ENCODE measurements at places on chromosomes 2 and 18.

DNA sequence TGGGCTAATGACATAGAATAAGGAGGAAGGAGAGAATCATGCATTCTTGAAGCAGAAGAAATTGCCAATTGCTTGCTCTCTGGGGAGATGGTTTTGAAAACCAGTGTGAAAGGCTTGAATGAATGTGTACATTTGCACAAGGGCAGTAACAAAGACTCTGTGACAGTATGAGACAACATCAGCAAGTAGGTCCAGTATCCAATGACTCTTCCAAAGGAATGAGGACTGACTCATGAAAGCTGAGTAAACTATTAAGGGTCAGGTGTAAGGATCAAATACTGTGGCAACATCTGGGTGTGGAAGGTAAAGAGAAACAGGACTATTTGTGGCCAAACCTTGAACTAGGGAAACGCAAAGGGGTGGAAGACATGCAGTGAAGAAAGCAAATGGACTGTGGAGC is 886.0 kb upstream of the CHAC2 start:
- no peak for DNase-seq

- no peak for DNase-seq
Observed at GRCh38 chr2:237900891-237901831, 41.7 kb downstream of the RAMP1 start.

- DNase-seq: no peak
Observed at GRCh38 chr2:47662552-47662951, 120.4 kb upstream of the MSH6 start.

DNA sequence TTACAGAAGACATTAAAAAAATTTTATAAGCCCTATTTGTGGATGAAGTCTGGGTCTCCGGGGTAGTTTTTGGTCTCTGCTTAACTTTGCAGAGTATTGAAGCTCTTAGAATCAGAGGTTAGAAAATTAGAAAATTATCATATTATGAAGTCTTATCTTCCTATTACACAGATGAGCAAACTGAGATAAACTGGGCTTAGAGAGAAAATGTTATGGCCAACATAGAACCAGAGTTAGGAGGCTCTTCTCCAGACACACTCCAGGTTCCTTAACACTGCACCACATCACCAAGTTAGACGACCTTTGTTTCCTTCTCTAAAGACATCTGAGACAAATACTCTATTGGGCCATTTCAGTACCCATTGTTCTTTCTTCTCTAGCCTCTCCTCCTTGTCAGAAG is 36.7 kb upstream of the NEB start:
- DNase-seq: no peak

DNA sequence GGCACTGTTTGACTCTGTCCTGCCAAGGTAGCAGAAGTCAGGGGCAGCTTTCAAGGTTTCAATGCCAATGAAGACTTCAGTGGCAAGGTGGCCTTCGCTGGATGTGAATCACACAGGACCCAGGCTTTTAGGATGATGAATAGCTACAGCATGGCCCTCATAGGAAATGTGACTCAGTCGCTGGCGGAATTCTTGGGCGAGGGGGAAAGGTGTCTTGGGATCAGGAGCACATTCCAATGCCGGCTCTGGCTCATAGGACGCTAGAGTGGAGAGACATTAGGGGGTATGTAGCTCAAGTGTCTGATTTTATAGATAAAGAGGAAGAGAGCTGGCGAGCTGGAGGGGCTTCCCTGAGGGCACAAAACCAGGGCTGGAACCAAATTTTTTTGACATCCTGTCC is 68.6 kb downstream of the SMIM21 start:
- no peak for DNase-seq

DNA sequence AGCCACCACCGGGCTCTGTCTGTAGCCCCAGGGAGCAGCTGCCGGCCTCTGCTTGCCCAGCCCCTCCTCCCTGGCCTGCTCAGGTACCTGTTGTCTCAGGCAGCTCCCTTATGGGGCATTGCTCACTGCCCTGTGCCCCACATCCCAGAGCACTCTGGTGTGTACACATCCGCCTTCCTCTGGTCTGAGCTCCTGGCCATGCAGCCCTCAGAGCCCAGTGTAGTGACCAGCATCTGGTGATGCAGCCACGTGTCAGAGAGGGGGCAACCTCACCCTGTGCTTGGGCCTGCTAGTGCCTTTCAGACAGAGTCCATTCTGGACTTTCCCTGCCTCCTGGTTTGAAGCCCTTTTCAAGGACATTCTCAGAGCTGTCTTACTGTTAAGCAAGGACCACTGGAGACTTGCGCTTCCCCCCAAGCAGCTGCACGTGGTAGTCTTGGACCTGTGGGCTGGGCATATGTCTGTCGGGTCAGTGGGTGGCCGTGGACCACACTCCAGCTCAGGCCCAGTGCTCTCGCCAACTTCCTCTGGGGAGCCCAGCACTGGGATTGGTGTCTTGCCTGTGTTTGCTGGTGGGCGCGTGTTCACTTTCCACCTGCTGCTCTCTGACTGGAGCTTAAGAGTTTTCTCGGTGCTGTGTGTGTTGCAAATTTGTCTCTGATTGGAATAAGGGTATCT is 30.7 kb downstream of the DGKD start:
- DNase-seq: no peak

GRCh38 chr2:55804535-55804934 is 110.9 kb upstream of the PNPT1 start:
- no peak for DNase-seq

DNA sequence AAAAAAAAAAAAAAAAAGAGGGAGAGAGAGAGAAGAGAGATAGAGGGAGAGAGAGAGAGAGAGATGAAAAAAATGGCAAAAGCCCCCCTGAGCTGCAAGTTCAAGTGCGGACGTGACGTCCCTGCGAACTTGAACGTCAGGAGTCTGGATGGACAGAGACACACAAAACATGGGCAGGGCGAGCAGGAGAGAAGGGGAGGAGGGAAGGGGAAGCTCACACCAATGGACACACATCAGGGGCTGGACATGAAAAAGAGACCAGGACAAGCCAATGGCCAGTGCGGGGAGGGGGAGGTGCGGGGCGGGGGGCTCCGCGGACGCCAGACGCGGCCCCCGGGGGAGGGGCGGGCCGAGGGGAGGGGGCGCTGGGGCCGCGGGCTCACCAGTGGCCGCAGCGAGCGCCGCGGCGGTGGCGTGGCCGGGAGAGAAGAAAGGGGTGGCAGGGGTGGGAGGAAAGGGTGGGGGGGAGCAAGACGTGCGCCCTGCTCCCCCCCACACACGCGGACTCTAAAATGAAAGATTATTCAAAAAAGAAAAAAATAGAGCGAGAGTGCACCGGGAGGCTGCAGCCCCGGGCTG is at the start of gene BCL11A:
BCL11A (minus strand) TSS at position 160 of the 579 bp plus-strand sequence. CDS start 384 bp downstream, outside the sequence.
- peak; percentile 77 for DNase-seq

GRCh38 chr2:36568516-36569246 is 29.3 kb downstream of the FEZ2 start:
- no peak for DNase-seq

DNA sequence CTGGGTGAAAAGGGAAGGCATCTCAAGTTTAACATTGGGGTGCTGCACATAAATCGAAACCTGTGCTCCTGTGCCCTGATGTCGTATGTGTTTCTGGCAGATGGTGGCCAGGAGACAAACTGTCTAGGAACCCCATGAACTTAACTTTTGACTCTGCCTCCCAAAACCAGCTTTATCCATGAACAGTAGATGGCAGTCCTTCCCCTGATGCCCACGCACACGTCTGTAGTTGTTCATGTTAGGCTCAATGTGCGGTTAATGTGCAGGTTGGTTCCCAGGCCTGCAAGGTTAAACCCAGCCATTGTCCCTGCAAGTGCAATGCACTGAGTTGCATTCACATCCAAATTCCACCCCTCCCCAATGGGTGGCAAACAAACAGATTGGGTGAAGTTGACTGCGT is 44.1 kb upstream of the SIX3 start:
- DNase-seq: no peak

GRCh38 chr2:10372203-10372861 is 69.6 kb downstream of the HPCAL1 start:
- DNase-seq: no peak

DNA sequence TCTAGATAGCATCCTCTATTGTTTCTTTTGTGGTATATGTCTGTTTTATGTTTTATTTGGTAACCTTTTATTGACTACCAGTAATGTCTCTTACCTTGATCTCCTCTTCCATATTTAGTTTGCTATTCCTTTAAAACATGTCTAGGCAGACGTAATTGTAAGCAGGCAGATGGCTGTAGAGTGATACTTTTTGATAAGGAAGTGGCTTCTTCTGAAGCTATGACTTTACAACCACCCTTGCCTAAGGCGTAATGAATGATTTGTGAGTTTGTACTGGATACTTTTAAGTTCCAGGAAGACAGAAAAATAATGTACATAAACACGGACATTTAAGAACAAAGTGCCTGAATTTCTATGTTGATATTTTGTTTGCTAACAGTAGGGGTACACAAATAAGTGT is 85.6 kb downstream of the ZNF804A start:
- DNase-seq: no peak

DNA sequence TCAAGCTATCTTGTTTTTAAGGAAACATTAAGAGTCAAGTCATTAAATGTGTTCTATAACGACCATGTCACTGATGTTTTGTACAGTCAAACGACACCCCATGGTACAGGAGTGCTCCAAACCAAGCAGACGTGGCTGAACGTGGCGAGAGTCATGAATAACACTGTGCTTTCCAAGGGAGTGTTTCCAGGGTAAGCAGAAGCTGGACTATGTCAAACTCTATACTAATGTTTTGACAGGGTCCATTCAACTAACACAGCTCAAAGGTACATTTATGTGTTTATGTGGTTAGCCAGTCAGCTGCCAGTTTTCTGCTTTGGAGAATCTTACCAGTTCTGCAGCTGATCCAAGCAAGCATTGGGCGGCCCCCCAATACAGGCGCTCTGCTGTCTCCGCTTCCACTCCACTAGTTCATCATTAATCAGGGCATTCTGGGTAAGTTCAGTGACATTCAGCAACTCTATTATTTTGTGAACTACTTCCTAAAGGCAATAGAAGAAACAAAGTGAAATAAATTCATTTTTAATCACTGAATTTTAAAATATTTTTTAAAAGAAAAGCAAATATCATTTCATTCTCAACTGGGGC is 16.4 kb downstream of the STAT1 start:
- no peak for DNase-seq

GRCh38 chr2:197239434-197239833 is 71.1 kb downstream of the ANKRD44 start:
- DNase-seq: no peak

DNA sequence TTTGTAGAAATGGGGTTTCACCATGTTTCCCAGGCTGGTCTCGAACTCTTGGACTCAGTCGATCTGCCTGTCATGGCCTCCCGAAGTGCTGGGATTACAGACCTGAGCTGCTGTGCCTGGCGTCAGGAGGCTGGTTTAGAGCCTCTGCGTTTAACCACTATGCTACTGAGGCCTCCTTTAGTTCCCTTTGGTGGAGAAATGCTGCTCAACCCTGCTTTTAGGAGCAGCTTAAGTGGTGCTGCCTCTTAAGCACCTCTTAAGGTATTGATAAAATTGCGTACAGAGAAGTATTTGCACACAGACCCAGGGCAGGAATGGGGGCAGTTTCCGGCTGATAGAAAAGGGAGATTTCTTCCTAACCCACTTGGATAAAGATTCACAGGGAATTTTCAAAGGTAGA is 8.0 kb downstream of the CD8A start:
- DNase-seq: no peak

- no peak for DNase-seq
Observed at GRCh38 chr18:2889761-2890192, 43.0 kb downstream of the EMILIN2 start.

DNA sequence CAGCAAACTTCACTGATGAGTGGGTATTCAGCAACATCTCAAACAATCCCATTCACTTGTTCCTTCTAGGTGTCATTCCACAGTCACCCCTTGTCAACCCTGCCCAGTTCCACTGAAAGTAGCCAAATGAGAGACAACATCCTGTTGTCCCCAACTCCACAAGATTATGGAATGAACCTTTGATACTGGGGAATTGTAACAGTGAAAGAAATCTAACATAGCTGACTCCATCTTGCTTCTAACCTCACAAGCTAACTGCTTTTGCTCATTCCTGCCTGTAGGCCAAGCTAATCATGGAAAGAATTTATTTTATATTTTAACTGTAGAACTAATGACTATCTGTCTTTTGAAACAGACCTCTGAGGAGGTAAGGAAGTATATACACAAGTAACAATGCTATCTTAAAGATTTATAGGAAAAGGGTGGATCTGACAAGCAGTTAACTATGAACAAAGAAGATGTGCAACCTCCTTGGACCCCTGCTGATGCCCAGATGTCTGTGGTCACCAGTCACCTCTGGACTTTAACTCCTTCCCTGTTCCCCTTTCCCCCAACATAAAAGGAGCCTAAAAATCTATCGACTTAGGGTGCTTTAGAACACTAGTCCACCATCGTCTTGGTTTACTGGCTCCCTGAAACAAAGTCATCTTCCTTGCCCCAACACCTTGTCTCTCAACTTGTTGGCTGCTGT is 6.9 kb upstream of the ANXA4 start:
- no peak for DNase-seq

GRCh38 chr2:203781151-203781550 is 74.7 kb downstream of the CD28 start:
- no peak for DNase-seq

- no peak for DNase-seq
Observed at GRCh38 chr18:13359210-13359609, 140.7 kb downstream of the LDLRAD4 start.

DNA sequence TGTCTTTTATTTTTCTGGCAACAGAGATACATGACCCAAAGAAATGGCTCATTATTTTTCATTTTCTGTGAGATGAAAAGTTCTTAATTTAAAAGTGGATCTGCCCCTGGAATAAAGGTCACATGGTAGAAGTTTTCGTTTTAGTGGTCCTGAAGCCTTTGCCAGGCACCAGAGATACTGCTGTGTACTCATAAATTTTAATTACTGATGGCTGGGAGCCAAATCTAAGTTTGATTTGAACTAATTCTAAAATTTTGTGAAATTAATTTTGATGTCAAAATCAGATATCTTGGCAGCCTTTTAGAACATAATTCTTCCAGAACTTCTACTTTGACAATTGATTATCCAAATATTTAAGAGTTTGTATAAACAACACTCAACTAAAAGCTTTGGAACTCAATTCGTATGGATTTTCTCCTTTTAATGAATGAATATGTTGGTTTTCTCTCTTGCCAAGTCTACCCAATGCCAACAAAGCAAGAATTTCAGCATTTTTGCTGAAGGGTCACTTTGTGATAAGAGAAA is 128.5 kb upstream of the SP5 start:
- no peak for DNase-seq

DNA sequence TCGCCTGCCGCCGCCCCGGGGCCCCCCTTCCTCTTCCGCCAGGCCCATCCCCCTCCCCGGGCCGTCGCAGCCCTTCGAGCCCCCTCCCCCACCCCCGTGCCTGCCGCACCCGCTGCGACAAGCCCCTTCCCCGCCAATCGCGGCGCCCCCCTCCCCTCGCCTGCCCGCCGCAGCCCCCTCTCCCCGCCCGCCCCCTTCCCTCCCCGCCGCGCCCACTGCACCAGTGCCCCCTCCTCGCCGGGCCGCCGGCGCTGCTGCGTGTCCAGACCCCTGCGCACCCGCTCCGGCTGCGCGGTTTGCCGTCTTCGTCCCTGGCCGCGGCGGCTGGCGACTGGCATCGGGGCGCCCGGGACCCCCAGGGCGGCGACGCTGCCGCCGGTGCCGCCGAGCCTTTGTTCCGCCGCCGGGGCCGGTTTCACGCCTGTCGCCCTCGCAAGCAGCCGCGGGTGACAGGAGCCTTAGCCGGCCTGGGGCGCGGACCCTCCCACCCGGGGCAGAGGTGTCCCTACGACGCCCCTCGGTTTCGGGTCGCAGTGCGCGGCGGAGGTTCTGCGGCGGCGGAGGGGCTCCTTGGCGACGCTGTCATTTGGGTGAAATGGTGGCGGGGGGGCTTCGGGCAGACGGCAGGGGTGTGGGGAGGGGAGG is 18.1 kb downstream of the GPC1 start:
- no peak for DNase-seq

- DNase-seq: no peak
Observed at GRCh38 chr2:4915357-4915756, 776.8 kb upstream of the SOX11 start.
